ENCODE measurements at places on chromosomes 5 and 9.
A peak's percentile ranks its signal among the peaks of the same experiment; 100 is the strongest.

DNA sequence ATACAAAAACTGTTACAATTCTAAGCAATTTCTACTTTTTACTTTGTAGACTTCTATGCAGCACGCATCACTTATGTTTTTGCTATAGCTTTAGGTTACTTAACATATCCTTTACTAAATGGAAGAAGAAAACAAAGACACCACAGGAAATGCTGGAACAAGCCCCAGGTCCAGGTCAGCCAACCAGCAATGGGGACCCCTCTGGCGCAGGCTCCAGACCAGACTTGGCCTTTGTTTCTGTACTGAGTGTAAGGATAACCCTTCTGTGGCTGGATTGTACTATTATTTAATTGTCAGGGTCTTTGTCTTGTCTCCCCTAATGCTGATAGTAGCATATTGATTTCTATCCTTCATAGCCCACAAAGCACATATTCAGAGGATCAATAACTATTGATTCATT, 4.2 kb downstream of the SEMA4D start:
- DNase-seq: no peak

GRCh38 chr9:76905791-76906646, at the start of gene PRUNE2:
TSS of gene PRUNE2 (minus strand) at chr9:76906114. CDS start at chr9:76905963, 151 bp downstream.
- no peak for DNase-seq

DNA sequence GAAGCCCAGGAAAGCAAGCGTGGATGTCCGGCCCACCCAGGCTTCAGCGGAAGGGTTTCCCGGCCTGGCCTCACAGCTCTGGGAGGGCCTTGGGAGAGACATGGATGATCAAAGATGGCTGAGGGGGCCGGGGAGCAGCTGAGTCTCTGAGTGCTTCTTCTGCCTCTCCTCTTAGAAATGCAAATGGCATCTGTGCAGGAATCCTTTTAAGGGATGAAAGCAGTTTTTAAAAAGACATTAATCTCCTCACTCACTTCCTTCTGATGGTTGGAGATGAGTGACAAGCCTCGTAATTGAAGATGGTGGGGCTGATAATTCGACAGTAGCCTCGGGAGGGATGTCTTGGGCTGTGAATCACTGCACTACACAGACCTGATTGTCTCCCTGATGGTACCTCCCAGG, 24.3 kb upstream of the PITX1 start:
- DNase-seq: no peak

GRCh38 chr5:115541611-115542010, 3.0 kb downstream of the FEM1C start:
- no peak for DNase-seq

DNA sequence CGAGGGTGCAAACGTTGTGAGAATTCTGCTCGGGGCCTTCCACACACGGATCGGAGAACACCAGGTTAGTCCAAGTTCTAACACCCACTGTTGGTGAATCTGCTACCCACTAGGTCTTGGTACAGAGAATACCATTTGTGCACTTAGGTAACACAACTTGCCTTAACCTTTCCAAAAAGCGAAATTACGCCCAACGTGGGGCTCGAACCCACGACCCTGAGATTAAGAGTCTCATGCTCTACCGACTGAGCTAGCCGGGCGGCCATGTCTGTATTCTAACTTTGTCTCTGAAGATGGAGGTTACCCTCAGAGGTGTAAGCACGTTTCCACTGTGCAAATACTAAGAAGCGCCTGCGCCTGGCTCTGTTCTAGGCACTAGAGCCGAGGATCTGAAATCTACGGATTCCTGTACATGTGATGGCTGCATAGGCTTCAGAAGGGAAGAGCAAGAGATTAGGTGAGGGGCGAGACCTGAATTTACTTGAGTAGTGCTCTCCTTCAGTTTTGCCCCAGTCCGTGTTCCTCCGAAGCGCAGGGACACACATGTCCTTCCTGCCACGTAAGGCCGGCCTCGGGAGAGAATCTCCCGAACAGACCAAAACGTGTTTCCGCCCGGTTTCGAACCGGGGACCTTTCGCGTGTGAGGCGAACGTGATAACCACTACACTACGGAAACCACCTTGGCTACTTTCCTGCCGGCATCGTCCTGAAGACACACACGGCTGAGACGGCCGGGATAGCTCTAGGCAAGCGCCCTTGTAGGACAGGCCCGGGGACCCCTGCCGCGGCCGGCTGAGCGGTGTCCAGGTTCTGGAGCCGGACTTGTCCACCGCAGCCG, 1.1 kb upstream of the TRIM41 start:
- DNase-seq: peak; percentile 96

GRCh38 chr9:120395376-120395775, 184.6 kb downstream of the CDK5RAP2 start:
- DNase-seq: no peak

DNA sequence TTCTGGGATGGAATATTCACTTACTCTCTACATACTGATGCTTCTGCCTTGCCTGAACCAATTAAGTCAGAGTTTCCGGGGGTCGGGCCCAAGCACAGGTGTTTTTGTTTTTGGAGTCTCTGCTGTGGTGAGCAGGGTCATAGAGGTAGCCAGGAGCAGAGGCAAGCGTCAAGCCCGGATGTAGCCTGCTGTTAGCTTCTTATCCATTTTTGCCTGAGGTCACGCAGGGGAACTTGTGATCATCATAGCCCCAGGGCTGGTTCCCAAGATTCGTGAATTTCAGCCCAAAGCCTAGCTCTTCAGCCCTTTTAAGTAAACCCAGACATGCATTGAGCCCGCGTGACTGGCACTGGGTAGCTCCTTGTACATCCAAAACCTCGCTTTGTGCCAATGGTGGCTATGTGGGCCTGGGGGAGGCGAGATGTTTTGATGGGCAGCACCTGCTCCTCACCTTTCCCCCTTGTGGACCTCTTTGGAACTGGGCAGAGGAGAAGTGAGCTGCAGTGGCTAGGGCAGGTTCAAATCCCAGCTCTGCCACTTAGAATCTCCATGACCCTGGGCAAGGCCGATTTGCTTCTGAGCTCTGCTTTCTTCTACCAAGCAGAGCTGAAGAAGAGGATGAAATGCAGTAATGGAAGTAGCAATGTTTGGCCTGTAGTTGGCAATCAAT, 33.7 kb downstream of the FGF18 start:
- DNase-seq: no peak

- DNase-seq: no peak
These were observed 12.7 kb downstream of the PLK2 start for GRCh38 chr5:58447226-58447625.

- DNase-seq: no peak
These were observed 32.6 kb upstream of the SLIT3 start for GRCh38 chr5:169333518-169333917.

GRCh38 chr9:2116073-2116472, 100.9 kb downstream of the SMARCA2 start:
- no peak for DNase-seq

- DNase-seq: no peak
These were observed 924.8 kb upstream of the CDH9 start for GRCh38 chr5:27963050-27963783.

DNA sequence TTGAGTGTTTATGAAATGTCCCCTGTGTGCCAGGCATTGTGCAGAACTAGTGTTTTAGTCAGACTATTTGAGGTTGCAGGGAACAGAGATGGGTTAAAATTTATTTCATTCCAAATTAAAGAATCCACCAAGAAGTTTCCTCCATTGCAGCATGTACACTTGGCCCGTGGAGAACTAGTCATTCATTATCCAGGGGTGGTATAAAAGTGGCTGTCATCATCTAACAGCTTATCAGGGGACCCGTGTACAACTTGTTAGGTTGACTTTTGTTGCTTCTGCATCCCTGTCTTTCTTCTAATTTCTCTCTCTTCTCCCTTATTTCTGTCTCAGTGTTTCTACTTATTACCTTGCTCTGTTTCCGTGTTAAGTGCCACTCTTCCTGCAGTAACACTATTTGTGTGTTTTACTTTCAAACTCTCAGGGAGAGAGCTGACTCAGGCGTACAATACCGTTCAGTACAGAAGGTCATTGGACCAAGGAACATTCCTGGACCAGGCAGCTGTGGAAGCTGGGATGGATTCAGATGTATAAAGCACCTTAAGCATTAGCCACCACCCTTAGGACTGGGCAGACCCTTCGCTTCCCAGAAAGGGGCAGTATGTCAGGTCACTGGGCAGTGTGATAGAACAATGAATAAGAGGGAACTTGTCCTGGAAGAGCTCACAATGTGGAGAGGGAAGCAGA, 36.1 kb downstream of the MAP3K1 start:
- DNase-seq: no peak

GRCh38 chr5:40932766-40933165, 23.5 kb downstream of the C7 start:
- DNase-seq: no peak

DNA sequence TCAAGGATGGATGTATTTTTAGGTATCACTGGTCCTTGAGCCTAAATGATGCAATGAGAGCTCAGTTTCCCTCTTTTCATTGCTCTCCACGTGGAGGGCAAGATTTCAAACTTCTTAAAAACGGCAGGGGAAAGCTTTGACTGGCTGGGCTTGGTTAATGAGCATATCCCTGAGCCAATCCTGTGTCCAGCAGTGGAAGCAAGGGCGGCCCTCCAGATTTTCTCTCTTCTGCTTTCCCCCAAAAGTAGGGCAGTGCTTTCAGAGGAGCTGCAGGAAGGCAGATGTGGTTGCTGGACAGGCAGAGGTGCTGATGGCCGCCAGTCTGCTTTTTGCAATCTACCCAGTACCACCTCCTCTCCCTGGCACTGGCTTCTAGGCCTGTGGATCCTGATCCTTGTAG, 30.0 kb upstream of the TBC1D2 start:
- no peak for DNase-seq

DNA sequence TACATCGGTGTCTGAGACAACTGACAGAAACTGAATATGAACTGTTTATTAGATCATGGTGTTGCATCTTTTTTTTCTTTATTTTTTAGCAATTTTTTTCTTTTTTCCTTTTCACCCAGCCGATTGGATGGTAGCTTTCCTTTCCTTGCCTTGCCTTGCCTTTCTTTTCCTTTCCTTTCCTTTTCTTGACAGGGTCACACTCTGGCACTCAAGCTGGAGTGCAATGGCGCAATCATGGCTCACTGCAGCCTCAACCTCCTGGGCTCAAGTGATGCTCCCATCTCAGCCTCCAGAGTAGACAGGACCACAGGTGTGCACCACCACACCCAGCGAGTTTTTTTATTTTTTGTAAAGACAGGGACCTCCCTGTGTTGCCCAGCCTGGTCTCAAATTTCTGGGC, 2.8 kb downstream of the PDE6A start:
- no peak for DNase-seq

- DNase-seq: no peak
These were observed 13.7 kb downstream of the IER5L start for GRCh38 chr9:129164246-129164930.

DNA sequence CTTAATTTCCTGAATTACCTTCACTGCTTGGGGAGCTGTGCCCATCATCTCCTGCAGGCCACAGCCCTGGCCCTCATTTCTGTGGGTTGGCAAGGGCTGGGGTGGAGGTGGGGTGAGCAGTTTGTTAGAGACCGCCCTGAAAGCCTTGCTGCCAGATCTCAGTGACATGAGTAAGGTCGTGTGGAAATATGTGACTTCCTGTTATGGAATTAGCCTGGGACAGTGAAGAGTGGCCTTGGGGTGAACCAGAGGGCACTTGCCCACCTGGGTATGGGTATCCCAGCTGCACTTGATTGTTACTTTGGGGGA, 2.5 kb upstream of the HNRNPAB start:
- DNase-seq: no peak

DNA sequence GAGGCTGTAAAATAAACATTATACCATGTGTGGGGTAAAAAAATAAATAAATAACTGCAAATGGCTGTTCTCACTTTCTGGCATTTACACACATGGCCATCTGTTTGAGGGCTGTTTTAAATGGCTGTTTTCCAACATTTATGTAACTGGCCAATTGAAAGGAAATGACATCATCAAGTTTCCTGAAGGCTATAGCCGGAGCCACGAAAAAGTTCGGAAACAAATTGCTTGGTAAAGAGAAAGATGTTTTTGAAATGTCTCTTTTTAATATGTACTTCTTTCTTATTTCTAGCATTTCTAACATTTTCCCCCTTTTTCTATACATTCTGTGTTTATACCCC, 95.4 kb upstream of the DAB2 start:
- DNase-seq: no peak

DNA sequence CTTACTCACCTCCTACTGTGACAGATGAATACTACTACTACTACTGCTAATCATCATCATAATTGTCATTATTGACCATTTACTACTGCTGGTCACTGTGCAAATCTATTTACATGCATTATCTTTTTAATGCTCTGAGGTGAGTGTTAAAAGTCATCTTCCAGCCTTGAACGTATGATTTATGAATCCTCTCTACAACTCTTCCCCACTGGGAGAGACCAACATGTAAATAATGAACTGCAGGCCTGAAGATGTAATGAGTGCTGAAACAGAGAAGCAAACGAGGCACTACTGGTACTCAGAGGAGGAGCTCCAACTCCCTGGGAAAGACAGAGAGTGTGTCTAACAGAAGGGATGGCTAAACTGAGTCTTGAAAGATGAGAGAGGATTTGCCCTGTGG, 95.4 kb downstream of the JAKMIP2 start:
- no peak for DNase-seq

GRCh38 chr5:172399336-172399735, 55.0 kb downstream of the SH3PXD2B start:
- DNase-seq: no peak

- no peak for DNase-seq
These were observed 27.8 kb downstream of the PRLR start for GRCh38 chr5:35202319-35203111.

DNA sequence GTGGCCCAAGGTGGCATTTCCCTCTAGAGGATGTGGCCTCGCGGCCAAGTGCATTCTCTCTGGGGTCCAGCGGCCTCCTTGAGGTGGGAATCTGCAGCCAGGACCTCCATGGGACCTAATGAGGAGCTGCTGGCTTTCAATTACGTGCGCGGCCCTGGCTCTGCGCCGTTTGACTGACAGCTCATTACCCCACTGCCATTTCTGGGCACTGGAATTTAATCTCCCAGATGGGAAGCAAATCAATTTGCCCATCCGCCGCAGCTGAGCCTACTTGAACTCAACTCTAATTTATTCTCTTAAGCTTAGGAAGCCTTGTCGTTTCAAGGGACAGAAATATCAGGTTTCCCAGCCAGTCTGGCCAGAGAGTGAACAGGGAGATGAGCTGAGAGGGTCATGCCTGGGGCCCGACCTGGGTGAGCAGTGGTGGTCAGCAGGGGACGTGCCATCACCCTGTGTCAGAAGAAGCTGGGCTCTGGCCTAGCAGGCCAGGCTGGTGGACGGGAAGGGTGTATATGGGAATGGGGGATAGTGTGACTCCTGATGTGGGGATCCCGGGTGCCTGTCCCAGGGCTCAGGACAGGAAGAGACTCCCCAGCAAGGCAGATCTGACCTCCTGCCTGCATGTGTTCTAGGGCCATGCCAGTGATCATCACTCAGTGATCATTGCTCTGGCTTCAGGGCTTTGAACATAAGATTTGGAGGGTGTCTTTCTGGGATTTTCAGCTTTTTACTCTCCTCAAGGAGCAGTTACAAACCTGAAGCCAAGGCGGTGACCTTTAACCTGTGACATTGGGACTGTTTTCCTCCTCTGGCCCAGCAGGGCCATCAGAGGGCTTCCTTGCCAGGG, 69.7 kb downstream of the MACROH2A1 start:
- no peak for DNase-seq

DNA sequence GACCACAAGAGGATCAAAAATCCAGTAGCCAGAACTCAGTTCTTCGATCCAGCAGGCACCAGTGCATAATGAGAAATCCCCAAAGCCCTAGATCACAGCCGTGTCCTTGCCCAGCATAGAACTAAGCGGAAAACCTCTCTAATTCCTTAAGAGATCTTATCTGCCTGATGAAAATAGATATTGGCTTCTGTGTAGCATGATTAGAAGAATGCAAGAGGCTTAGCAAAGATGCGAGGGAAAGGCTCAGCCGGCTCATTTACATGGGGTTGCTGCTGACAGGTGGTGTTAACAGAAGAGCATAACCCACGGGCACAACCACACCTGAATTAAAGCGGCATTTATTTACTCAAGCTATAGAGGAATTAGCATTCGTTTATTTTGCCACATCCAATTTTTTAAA, 400.0 kb upstream of the ADAMTS16 start:
- no peak for DNase-seq

All from stimulated activated CD4-positive, alpha-beta T cell treated with anti-CD3 and anti-CD28 coated beads, Interleukin-1b, Interleukin-23, amount 100 ng/mL, for 1 hour (primary cell).